Chondrocyte (in vitro differentiated cells): ENCODE measurements at places on chromosomes 2 and 18. TPM values are rescaled to one million over a fixed set of nuclear protein-coding genes. Genes with fewer than 3 reads are reported as not detected.

DNA sequence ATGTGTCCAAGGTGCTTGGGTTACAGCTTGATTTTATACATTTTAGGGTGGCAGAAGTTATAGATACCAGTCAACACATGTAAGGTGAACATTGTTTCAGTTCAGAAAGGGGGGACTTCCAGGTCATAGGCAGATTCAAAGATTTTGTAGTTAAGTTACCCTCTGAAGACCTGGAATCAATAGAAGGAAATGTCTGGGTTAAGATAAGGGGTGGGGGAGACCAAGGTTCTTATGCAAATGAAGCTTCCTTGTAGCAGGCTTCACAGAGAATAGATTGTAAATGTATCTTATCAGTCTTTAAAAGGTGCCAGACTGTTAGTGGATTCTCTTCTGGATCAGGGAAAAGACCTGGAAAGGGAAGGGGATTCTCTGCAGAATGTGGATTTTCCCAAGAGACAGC, 42.4 kb downstream of the BMPR2 start:
- DNase-seq, result no peak

- no peak for DNase-seq
Measured at GRCh38 chr18:44624052-44624451, 56.6 kb upstream of the SETBP1 start.

GRCh38 chr2:146584316-146584715, 1260.5 kb upstream of the ACVR2A start:
- no peak for DNase-seq

DNA sequence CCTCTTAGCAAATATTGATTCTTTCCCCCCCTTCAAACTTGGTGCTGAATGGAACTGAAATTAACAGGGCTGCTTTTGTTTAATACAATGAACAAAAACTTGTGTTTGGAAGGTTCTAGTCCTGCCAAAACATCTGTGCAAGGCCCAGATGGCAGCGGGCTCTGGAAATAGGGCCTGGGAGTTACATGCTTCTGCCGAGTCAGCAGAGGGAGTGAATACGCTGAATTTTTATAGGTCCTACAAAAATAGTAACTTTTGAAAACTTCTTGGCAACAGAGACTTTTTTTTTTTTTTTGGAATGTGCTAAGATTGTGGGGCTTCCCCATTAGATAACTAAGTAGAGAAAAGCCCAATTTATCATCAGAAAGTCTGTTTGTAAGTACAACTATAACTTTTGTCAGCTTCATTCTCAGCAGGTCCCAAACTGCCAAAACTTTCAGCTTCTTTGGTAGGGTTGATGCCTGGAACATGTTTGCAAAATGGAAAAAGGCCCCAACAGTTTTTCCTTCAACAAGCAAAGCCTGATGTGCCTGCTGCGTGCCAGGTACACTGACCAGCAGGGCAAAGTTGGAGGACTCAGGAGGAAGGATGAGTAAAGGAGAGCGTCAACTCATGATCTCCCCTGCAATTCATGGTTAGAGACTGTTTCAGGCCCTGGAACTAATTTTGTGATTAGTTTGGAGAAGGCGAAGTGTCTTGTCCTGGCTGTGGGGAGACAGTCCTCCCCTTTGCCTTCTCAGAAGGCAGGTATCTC, 45.1 kb upstream of the HDAC4 start:
- no peak for DNase-seq

Gene KLHL29
- 8.0 to 9.0 TPM (median 8.0 TPM) in 3 replicates for total RNA-seq

Gene ARL5A
- total RNA-seq, result 39.8 to 58.2 TPM (median 42.2 TPM) in 3 replicates

Gene CIB4
- not detected in 3 replicates for total RNA-seq
